Left lung (tissue), 14 donors: ENCODE measurements at places on chromosomes 7 and 10. TPM values are rescaled to one million over a fixed set of nuclear protein-coding genes. Genes with fewer than 3 reads are reported as not detected.
A peak's percentile ranks its signal among the peaks of the same experiment; 100 is the strongest.

The PRLHR gene
- not detected for total RNA-seq

The FANK1 gene
- total RNA-seq: 4.4 TPM

The REPIN1 gene
- 81.4 TPM for total RNA-seq

The PNLIPRP3 gene
- 0.29 TPM for total RNA-seq

The PTF1A gene
- total RNA-seq: not detected

- H3K27me3 ChIP-seq: no peaks in the 10 kb centered on the region
- H3K4me3 ChIP-seq: no peak overlapping the region
- H3K4me1 ChIP-seq: no peaks in the 10 kb centered on the region
- no peak overlapping the region for H3K27ac ChIP-seq
- DNase-seq: peak; percentile 51
Observed at GRCh38 chr10:32386623-32387260, 39.8 kb upstream of the EPC1 start.

GRCh38 chr7:4022265-4022664 is 659.8 kb upstream of the FOXK1 start:
- no peaks in the 10 kb centered on the region for H3K27me3 ChIP-seq
- DNase-seq: no peak
- H3K4me3 ChIP-seq: no peak overlapping the region
- no peaks in the 10 kb centered on the region for H3K4me1 ChIP-seq

DNA sequence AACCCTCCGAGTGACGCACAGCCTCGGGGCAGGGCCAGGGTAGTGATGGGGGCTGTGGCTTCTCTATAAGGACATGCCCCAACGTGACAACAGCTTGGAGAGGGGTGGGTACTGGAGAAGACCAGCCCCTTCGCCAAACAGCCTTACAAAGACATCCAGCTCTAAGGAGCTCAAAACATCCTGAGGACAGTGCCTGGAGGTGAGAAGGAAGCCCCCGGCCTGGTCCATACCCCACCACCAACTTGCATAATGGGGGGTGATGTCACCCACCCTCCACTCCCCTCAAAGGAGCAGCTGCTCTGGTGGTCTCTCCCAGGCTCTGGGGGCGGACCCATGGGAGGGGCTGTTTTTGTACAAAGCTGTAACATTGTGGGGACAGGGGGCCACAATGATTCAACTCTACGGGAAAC is 15.1 kb downstream of the PRSS2 start:
- no peak overlapping the region for H3K27ac ChIP-seq
- H3K27me3 ChIP-seq: no peaks in the 10 kb centered on the region
- H3K4me3 ChIP-seq: no peak overlapping the region
- no peak for DNase-seq
- H3K36me3 ChIP-seq: no peaks in the 10 kb centered on the region
- H3K4me1 ChIP-seq: no peaks in the 10 kb centered on the region

DNA sequence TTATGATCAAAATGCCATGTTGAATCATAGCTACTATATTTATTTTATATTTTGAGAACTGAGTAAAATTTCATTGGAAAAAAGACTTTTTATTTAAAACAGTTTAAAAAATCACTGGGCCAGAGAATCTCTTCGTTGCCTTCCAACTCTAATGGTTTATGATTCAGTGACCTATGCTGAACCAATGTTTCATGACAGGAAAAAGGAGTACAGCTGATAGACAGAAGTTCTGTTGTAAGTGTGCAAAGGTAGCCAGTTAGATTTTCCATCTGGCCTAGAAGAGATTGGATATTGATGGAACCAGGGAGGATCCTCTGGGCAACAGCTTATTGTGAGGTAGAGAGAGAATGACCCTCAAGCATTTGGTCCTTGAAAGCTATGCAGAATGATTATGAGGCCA is 745.8 kb downstream of the SUGCT start:
- H3K36me3 ChIP-seq: no peaks in the 10 kb centered on the region
- H3K4me3 ChIP-seq: no peak overlapping the region
- H3K27ac ChIP-seq: no peak overlapping the region
- H3K27me3 ChIP-seq: no peaks in the 10 kb centered on the region
- H3K4me1 ChIP-seq: no peaks in the 10 kb centered on the region

- H3K27ac ChIP-seq: no peak overlapping the region
- no peak overlapping the region for H3K4me3 ChIP-seq
- H3K36me3 ChIP-seq: no peaks in the 10 kb centered on the region
- H3K27me3 ChIP-seq: peaks cover 30% of the 10 kb centered on the region
- DNase-seq: no peak
- H3K4me1 ChIP-seq: no peaks in the 10 kb centered on the region
Observed at GRCh38 chr10:123784646-123785045, 107.0 kb downstream of the CPXM2 start.

- no peaks in the 10 kb centered on the region for H3K36me3 ChIP-seq
- H3K27me3 ChIP-seq: no peaks in the 10 kb centered on the region
- peak overlapping the region; percentile 71 for H3K27ac ChIP-seq
- H3K4me1 ChIP-seq: peaks cover 49% of the 10 kb centered on the region
- DNase-seq: no peak
Observed at GRCh38 chr10:124732931-124733570, 11.1 kb downstream of the FAM53B start.
